Articular chondrocyte of knee joint (primary cell): ENCODE measurements at places on chromosomes 4 and X. TPM values are rescaled to one million over a fixed set of nuclear protein-coding genes. Genes with fewer than 3 reads are reported as not detected.

CLDN22 gene
- not detected in 2 replicates for total RNA-seq

TCEANC gene
- 6.0 and 8.3 TPM in 2 replicates for total RNA-seq

DDIT4L gene
- total RNA-seq: 8.1 and 17.7 TPM in 2 replicates

HTN3 gene
- not detected in 2 replicates for total RNA-seq

HSD17B13 gene
- under 0.01 TPM in 2 replicates for total RNA-seq

TRIM60 gene
- not detected in 2 replicates for total RNA-seq

CNKSR2 gene
- 3.1 and 5.9 TPM in 2 replicates for total RNA-seq

ARMCX1 gene
- total RNA-seq: 77.0 and 80.9 TPM in 2 replicates

SNCA gene
- total RNA-seq: 0.13 and 0.32 TPM in 2 replicates
